ENCODE measurements at places on chromosomes 13 and 19.

DNA sequence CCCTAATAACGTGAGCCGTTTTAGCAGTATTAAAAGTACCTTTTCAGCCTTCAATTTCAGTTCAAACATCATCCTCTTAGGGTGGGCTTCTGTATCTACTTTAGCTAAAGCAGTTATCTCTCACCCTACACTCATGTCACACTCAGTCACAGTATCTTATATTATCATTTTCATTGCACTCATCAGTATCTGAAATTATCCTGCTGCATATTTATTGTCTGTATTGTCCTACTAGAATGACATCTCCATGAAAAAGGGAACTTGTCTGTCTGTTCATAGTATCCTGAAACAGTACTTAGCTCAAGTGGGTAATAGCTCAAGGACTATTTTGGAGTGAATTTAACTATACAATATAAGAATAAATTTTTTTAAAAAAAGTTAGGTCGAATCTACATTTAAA is 19.9 kb upstream of the RFC3 start:
- no peak for DNase-seq

DNA sequence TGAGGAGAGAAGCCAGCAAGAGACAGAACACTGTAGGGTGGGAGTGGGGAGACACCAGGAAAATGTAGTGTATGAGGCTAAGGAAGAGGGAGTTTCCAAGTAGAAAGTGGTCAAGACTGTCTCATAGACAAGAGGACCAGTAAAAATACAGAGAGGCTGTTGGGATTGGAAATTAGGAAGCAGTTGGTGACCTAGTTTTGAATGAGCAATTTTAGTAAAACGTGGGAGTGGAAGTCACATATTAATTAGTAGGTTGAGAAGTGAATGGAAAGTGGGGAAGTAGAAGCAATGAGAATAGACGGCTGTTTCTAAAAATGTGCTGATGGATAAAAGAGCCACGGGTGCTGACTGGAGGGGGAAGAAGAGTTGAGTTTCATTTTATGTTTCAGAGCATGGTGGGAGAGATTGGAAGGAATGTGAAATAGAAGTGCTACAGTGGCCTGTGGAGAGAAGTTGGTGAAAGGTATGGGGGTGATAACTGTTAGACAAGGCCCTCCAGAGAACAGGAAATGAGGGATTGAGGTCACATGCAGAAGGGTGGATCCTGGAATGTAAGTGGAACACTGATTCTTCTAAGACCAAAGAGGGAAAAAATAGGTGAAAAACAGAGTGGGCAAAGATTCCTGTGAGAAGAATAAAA is 247.3 kb downstream of the MTUS2 start:
- no peak for DNase-seq

DNA sequence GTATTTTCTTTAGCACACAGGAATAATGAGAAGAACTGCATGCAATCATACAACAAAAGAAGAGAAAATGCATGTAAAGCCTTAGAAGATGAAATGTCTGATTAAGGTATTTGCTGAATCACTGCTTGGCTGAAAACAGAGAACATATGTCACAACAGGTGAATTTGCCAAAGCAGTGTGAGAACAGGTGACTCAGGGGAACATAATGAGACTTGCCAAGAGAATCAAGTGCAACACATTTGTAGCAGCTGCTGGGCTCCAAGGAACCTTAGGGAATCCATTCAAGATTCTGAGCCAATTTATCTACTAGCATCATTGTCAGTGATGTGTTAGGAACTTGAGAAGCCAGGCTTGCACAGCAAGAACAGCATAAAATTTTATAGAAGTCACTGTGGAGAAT is 273.1 kb downstream of the PCDH20 start:
- DNase-seq: no peak

- DNase-seq: no peak
These were observed 96.1 kb downstream of the MYO16 start for GRCh38 chr13:108725471-108725870.

All from HFF-Myc (cell line).